GM12891 (cell line): ENCODE measurements at places on chromosomes 3 and 15.

- no peak for DNase-seq
These were observed 8.4 kb downstream of the MITF start for GRCh38 chr3:69747511-69748258.

- no peak for DNase-seq
These were observed 243.0 kb downstream of the AGBL1 start for GRCh38 chr15:86322629-86323028.

- no peak for DNase-seq
These were observed 56.6 kb downstream of the CBLB start for GRCh38 chr3:105812194-105812586.

- peak; percentile 33 for DNase-seq
These were observed 68.5 kb downstream of the TRANK1 start for GRCh38 chr3:36876181-36876936.

DNA sequence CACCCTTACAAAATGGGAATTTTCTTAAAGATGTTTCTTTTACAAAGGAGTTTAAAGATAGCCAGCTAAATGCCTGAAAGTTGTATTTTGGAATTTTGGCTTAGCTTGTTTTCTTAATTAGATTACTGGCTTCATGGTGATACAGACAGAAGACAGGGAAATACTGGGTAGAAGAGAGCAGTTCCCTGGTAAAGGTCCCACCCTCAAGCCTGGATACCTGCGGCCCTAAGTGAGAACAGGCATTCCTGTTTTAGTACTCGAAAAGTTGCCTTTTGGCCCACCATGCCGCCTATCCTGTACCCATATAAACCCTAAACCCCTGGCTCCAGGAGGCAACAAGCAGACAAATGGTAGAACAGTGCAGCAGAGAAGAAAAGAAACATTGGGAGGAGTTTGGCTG lies 29.4 kb downstream of the SETMAR start:
- DNase-seq = no peak

DNA sequence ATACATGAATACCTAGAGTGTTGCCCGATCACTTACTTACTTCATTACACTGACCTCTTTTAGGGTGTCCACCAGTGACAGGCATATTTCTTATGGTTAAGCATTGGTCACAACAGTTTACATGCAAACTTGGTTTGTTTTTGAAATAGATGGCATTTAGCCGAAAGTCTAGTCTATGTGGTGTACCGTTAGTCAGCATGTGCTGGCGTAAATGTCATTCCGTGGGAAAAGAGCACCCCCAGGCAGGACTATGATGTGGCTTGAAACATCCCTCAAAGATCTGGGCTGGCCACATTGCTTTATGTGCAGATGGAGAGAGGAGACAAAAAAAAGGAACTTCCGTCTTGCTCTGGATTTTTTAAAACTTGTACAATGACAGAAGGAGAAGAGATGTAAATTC lies 357.0 kb upstream of the ICE2 start:
- no peak for DNase-seq

DNA sequence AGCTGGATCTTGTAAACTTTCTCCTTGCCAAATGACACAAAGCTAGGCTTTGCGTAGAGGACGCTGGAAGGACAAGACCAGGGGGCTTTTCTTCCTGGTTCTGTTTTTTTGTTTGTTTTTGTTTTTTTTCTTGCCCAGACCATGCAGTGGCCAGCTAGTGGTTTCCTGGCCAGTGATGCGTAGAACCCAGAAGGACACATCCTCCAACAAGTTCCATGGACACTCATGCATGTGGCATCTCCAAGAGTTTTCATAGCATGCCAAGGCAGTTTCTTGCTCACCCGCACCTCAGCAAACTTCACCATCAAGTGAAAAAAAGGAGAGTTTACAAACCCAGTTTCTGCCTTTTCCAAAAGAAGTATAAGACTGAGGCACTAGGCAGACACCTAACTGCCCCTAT lies 46.1 kb upstream of the TMCO5A start:
- DNase-seq = no peak

- no peak for DNase-seq
These were observed 698 bp downstream of the IL1RAP start for GRCh38 chr3:190514413-190515153.

GRCh38 chr3:130748467-130748861 lies 1.8 kb upstream of the PIK3R4 start:
- no peak for DNase-seq

- no peak for DNase-seq
These were observed 57.0 kb downstream of the PPARG start for GRCh38 chr3:12345584-12346494.

- no peak for DNase-seq
These were observed 37.5 kb upstream of the MCTP2 start for GRCh38 chr15:94193906-94194305.

DNA sequence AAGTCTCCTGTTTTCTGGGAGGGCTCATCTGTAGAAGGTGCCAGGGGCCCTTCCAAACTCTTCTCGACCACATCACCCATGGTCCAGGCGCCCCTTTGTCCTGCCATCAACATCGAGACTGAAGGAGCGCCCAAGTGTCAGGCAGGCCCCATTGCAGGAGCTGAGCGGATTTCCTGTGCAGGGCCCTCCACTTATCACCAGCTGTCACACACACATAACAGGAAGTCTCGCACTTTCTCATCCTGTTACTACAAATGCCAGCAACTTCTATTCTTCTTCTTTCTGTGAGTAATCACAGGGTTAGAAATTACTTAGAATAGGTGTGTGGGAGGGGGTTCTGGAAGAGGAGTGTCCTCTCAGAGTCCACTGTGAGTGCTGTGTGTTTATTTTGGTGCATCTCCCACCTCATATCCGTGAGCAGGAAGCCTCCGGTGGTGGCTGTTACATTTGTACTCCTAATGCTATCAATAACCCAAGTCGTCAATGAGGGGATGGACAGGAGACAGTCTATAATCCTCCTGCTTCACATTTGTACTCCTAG lies at the start of gene KLHL6:
Gene KLHL6, minus strand, starts transcription at position 166 of the 541 bp plus-strand sequence. Its CDS starts 53 bp downstream, at position 113.
- DNase-seq = peak; percentile 50

DNA sequence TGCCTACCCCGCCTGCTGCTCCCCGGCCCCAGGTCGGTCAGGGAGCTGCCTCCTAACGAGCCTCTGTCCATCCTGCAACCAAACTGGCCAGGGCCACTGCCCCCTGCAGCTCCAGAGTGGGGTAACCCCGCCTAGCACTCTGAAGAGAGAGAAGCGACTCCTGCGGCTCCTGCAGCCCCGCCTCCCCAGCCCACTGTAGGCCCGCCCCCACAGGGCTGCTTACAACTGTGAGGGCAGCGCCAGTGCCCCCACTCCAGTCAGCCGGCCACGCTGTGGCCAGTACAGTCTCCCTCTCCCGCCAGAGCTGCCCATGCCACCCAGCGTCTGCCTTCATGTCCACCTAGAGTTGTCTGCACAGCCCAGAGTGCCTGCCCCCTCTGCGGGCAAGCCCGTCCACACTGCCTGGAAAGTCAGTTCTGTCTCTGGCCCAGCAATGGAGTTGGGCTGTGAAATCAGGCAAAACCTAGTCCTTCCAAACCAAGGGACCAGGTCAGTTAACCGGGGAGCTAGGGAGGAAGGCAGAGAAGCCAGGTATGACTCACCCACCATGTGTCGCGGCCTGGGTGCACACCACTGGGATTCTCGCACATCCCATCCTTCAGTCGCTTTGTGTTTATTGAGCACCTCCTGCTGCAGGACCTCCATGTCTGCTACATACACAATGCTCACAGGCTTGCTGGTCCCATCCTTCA lies 2.4 kb downstream of the UCN2 start:
- DNase-seq = peak; percentile 67

DNA sequence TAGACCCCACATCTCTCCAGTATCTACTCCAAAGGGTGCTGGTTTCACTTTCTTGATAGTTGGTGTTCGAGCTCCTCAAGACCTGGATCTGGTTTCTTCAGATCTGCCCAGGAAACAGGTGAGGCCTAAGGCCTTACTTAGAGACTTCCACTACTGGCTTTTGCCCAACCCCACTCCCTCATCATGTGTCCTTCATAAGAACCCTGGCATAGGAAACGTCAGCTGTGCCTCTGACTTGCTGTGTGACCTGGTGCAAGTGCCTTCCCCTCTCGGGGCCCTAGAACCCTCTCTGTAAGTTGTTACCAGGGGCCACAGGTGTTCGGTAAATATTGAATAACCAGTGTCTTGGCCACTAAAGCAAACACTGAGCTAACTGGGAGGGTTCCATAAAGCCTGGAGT lies 3.9 kb downstream of the OXTR start:
- DNase-seq = no peak

- no peak for DNase-seq
These were observed 247.6 kb upstream of the SOX2 start for GRCh38 chr3:181464033-181464694.

DNA sequence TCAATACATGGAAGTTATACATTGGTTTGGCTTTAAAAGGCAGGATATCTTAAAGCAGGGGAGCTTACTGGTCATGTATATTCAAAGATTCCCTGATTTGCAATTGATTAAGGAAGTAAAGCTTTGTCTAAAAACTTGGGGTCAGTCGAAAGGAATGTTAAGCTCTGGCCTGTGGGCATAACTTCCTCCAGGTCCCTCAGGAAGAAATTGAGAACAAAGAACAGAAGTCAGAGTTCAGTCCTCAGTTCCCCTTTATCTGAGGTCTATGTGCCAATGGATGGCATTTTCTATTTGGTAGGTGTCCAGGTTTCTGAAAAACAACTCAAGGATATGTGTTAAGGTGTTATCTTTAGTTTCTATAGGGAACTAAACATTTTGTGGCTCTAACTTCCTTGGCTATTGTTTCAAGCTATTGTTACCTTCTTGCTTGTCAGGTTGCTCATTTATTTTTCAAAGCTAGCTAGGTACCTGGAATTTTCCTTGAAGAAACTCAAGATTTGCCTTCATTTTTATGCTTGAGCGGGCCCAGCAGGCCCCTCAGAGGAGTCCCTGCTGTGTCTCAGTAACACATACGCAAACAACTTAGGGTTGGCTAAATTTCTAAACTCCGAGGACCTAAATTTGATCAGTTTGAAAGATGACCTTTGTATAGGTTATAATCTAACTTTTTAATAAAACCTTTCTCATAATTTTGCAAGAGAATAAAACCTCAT lies 135.0 kb upstream of the UBE2E2 start:
- no peak for DNase-seq

DNA sequence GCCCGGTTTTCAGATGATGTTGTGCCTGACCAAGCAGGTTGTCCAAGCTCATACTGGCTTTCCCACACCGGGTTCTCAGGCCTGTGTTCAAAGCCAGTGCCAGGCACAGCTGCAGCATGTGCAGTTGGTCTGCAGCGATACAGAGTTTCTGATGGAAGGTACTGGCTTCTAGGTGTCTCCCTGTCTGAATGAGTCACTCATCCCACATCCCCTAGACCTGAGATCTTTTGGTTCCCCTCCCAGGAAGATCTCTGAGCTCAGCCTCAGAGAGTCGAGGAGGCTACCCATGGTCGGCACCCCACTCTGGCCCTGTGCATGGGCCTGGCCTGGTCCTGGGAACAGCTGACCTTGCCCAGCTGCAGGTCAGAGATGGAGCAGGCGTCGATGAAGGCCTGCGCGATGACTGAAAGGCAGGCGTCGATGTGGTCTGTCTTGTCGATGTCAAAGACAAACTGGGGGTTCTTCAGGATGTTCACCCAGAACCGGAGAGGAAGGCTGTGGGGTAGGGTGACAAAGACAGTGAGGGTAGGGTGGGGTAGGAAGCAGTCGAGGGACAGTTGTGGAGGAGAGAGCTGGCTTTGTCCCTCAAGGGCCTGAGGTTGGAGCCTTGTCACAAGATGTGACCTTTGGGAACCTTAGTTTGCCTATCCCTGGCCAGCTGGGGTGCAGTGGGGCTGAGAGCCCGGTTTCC lies 15.3 kb downstream of the H1-8 start:
- no peak for DNase-seq

- DNase-seq = no peak
These were observed 660 bp downstream of the NECTIN3 start for GRCh38 chr3:111072031-111072921.

DNA sequence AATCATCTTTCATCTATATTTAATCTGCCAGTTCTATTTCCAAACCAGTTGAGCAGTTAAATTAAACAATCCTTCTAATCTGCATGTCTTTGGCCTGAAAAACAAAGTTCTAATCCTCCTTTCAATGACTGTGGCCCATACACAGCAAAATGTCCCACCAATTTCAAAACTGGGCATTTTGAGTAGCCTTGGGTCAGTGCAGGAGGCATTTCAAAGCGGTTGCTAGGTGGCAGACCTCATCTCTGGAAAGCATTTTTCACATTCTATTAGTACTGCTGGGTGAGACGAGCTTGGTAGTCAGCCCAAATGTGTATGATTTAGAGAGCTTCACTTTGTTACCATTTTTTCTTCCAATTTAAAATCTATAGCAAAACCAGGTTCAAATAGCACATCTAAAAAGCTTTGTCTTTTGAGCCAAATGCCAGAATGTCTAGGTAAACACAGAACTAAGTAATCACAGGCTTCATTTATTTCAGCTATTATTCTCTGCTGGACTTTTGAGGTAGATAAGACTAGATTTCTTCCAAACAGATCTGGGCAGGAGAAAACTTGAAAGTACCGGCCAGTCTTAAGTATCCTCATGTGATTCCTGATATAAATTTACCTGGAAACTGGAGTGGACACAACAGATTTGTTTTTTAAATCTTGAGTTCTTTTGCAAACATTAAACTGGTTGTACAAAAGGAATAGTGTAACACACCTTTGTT lies 8.9 kb upstream of the ARHGEF26 start:
- no peak for DNase-seq

- DNase-seq = no peak
These were observed 19.3 kb upstream of the NOX5 start for GRCh38 chr15:68994981-68995761.

- no peak for DNase-seq
These were observed 58.4 kb downstream of the IQSEC1 start for GRCh38 chr3:13014755-13015285.

- DNase-seq = no peak
These were observed 22.0 kb upstream of the FAM3D start for GRCh38 chr3:58688574-58688973.

- no peak for DNase-seq
These were observed 294.0 kb downstream of the SOX2 start for GRCh38 chr3:182005701-182006100.

DNA sequence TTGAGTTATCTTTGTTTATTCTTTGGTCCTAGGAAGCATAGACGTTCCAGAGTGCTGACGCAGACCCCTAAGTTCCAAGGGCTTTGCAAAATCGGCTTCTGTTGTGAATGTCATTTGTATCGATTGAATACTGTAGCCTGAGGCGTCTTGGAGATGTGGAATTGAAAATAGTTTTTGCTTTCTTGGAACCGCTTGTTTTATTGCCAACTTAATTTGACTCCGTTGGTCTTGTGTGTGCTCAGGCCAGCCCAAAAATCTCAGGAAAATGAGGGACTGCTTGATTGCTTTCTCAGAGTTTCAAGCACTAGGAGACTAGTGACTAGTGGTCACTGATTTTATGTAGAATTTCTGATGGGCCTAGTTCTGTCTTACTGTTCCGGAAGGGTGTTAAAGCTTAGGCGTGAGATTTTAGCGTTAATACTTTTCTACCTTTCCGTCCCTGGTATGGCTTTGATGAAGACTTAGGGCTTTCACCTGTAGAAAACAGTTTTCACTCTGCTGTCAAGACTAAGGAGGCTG lies 263 bp upstream of the UTS2B start:
- DNase-seq = no peak

- no peak for DNase-seq
These were observed 340.7 kb downstream of the CNTN3 start for GRCh38 chr3:74273555-74274402.
